ENCODE measurements at places on chromosomes 7 and 10.

- DNase-seq, result peak; percentile 85
Observed at GRCh38 chr7:149209518-149210269, 14.3 kb downstream of the ZNF282 start.

- DNase-seq, result no peak
Observed at GRCh38 chr10:116429288-116429977, 1.8 kb downstream of the PNLIPRP3 start.

DNA sequence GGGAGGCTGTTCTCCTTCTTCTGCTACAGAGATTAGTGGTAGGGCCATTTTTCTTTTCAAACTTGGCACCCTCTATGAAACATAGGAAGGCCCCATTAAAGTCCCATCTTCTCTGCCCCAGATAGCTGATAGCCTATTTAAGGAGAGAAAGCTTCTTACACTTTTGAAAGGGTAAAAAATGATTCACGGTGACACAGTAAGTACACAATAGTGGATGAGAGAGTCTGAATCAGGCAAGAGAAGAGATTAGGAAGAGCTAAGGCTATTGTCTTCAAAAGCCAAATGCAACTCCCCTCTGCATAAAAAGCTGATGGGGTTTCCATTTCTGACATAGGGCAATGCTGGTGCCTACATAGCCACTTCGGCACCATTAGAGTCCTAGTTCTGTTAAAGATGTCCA lies 3.6 kb downstream of the INA start:
- DNase-seq, result no peak

DNA sequence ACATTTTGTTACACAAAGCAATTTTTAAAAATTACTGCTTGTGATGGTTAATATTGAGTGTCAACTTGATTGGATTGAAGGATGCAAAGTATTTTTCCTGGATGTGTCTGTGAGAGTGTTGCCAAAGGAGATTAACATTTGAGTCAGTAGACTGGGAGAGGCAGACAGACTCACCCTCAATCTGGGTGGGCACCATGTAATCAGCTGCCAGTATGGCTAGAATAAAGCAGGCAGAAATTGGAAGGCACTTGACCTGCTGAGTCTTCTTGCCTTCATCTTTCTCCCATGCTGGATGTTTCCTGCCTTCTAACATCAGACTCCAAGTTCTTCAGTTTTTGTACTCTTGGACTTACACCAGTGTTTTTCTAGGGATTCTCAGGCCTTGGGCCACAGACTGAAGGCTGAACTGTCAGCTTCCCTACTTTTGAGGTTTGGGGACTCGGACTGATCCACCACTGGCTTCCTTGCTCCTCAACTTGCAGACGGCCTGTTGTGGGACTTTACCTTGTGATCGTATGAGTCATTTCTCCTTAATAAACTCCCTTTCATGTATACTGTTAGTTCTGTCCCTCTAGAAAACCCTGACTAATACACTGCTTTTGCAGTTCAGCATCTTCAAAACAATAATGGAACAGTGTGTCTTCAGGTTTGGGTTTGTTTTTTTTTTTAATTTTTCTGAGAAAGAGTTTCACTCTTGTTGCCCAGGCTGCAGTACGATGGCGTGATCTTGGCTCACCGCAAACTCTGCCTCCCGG lies 244.1 kb upstream of the SEMA3C start:
- no peak for DNase-seq

DNA sequence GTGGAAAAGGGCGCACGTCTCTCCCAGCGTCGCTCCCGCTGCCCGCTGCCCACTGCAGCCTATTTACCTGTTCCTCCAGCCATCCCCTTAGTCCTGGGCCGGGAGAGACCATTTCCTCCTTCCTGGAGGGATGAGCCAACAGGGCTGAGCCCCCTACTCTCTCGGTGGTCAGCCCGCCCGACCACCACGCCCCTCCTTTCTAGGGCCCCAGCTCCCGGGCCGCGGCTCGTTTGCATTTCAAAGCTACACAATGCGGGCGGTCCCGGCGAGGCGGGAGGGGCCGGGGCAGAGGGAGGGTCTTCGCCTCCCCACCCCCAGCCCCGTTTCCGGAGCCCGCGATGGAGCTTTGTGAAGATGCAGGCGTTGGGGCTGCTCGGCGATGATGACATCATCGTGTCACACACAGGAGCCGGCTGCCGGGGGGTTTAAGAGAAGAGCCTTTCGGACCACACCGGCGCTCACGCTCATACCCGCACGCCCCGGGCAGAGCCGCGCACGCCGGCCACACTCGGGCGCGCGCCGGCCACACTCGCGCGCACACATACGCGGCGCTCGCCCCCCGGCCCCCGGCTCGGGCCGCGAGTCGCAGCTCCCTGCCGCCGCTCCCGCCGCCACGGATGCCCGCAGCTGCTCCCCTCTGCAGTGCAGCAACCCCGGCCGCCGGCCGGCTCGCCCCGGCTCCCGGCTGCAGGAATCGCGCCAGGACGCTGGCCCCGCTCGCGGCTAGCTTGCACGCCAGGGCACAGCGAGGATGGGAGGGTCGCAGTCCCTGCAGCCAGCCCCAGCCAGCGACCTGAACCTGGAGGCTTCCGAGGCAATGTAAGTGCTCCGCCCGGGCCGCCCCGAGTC lies 107.7 kb upstream of the BTBD16 start:
- no peak for DNase-seq

DNA sequence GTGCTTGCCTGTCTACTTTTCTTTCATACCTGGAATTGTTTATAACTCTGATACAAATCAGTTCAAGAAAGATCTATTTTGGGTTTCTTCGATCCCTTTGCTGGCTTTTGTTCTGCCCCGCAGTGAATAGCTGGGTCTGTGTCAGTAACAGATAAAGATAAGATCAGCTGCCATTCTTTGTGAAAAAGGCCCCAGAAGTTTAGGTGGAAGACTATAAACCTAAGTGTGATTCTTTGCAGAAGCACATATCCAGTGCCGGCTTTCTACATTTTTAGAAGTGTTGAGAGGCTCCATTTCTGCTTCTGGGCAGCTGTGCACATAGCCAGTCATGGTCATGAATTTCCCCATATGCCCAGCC lies 686.4 kb upstream of the C7orf33 start:
- no peak for DNase-seq

GRCh38 chr7:47313564-47313963 lies 268.3 kb downstream of the TNS3 start:
- no peak for DNase-seq

DNA sequence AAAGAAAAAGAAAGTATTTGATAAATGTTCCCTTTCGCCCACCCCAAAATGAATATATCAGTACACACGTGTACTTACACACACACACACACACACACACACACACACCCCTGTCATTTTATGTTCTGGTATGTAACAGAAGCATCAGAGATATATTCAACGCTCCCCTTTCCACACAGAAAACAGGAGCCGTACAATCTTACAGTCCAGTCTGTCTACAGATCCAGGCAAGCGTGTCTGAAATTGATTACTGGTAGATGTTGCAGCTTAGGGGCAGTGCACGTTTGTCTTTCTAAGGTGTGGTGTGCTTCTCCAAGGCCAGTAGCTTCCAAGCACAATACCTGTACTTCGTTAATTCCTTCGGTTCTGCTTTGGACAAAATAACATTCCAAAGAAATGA lies 143.7 kb upstream of the RNF32 start:
- no peak for DNase-seq

DNA sequence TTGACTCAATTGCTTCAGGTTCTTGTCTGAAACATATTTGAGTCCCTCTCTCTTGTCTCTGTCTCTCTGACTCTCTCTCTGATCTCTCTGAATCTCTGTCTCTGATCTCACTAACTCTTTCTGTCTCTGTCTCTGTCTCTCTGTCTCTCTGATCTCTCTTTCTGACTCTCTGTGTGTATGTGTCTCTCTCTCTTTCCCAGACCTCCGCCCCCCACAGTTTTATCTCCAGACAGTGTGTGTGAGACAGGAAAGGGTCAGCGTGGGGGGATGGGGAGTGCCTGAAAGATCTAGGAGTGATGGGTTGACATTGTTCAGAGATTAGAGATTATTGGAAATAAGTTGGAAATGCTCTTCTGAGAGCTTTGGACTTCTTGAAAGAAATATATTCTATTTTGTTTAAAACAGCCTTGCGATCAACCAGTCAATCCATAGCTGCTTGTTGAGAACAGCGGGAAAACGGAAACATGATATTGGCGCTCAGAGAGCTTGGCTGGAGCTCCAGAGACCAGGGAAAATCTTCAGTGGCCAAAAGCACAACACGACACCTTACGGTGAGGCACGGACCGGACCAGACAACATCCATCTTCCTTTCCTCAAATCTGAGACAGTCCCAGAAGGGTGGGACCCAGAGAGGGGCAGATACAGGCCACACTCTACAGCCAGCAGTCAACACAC lies 35.5 kb downstream of the CALML3 start:
- DNase-seq, result no peak

DNA sequence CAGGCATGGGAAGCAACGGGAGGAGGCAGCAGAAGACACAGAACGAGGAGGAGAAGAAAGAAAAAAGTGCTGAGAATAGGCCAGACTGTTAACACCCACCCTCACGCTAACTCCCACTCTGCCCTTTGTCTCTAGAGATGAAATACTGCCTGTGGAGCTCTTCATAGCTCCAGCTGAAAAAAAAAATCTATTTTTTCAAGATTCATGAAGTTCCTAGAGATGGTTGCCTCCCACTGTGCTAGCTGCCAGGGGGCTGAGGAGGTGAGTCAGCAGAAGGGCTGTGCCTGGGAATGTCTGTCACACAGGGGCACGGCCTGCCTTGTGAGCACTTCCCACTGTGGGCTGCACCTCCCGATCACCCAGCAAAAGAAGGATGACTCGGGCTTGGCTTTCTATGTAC lies 144.5 kb downstream of the RNF216 start:
- no peak for DNase-seq

- DNase-seq, result no peak
Observed at GRCh38 chr7:157380416-157380815, 43.6 kb downstream of the DNAJB6 start.

- DNase-seq, result no peak
Observed at GRCh38 chr10:128287921-128288320, 161.7 kb upstream of the MKI67 start.

- DNase-seq, result no peak
Observed at GRCh38 chr10:99382176-99382575, 48.2 kb downstream of the GOT1 start.

DNA sequence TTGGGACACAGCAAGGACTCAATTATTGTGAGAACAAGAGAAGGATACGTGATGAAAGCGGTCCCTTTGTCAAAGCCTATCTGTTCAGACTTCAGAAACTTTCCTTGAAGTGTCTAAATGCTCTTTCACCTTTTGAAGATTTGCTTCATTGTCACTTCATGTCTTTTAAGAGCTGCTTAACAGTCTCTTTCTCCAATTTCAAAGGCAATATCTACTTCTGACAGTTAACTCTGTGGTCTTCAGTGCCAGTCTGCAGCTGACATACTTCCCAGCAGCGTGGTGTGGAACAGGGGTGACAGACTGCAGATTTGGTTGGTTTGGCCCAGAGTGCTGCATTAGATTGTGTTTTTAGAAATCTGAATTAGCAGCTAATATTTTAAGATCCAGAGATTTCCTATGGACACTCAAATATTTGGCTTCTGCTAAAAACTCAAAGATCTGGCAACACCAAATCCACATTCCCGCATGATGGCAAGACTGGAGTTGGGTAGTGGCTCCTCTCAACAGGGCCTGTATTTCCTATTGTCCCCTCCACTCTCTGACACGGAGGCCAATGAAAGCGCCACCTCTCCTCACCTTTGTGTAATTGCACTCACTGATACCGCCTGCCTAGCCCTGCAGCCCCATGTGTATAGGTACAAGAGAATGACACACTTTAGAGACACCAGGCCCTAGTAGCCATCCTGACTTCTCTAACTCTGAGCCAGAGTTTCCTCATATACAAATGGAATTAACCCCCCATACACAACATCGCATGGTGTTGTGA lies 11.5 kb downstream of the SCRN1 start:
- peak; percentile 28 for DNase-seq

DNA sequence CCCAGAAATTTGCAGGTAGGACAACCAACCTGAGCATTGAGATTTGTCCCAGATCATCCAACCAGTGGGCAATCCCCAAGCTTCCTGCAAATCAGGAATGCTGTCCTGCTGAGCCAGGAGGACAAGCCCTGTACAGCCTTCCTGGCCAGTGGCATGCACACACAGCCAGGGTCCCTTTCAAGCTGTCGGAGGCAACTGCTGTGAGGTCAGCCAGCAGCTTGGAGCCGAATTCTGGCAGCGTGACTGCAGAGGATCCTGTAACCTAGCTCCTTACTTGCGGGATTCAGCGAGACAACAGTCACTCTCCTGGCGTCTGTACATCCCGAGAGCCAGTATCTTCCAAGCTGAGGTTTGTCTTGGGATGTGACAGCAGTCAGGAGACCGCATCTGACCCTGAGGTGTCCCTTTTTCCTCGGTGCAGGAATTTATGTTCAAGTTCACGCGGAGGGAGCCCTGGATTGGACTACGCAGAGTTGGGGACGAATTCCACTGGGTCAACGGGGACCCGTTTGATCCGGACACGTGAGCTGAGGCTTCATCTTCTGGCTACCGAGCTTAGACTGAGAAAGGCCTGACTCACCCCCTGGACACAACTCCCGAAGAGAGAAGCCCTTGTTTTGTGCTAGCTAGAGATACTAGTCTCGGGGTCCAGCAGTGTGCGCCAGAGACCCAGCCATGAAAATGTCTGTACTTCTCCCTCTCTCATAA lies 18.3 kb downstream of the CLEC2L start:
- no peak for DNase-seq

DNA sequence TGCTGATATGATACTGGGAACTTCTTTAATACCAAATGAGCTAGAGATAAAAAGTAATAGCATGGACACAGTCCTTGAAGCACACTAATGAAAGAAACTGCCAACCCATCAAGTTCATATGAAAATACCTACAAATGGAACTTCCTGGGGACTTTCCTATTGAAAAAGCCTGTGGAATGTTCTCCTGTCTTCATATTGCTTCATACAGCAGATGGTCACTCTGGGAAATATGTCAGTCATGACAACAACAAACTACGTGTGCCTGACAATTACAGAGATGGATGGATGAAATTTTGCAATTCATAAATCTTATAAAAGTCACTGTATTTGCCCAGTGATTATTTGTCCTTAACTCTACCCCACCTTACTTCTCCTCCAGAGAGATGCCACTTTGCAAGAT lies 106.6 kb upstream of the COL1A2 start:
- no peak for DNase-seq

- no peak for DNase-seq
Observed at GRCh38 chr7:133354546-133355324, 101.9 kb downstream of the EXOC4 start.

DNA sequence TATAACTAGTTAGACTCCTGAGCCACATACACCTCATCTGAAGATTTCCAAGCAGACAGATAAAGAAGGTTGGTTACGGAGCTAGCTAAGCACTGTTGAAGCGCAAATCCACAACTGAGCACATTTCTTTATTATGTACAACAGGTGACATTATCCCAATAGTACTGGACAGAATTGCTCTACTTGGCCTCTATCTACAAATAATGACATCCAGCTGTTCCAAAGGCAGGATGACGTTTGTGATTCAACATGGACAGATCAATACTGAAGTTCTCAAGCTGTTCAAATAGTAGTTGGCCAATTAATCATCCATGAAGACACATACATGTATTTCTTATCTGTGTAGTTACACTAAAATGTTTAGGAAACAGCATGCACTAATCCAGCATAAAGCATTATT lies 101.0 kb downstream of the UBE2H start:
- no peak for DNase-seq

GRCh38 chr10:79203833-79204232 lies 135.1 kb downstream of the ZMIZ1 start:
- DNase-seq, result no peak

- no peak for DNase-seq
Observed at GRCh38 chr7:71705901-71706596, 574.1 kb downstream of the GALNT17 start.
